Activated naive CD8-positive, alpha-beta T cell treated with anti-CD3 and anti-CD28 coated beads for 36 hours (primary cell): ENCODE measurements at places on chromosomes 12 and 14.

GRCh38 chr12:21073129-21073528, 57.9 kb upstream of the SLCO1B1 start:
- no peak overlapping the region for H3K4me3 ChIP-seq
- no peaks in the 10 kb centered on the region for H3K4me1 ChIP-seq
- no peak for DNase-seq
- no peaks in the 10 kb centered on the region for H3K27me3 ChIP-seq

DNA sequence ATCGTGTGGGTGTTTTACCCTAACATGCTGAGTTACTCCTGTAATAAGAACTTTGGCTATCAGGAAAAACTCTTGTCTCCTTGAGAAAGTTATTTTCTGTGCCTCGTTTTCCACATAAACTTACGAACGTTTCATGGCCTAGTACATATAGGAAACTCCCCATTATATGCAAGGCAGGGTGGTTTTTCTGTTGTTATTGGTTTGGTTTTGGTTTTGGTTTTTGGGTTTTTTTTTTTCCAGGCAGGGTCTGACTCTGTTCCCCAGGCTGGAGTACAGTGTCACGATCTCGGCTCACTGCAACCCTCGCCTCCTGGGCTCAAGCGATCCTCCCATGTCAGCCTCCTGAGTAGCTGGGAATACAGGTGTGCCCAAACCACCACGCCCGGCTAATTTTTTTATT, 5.5 kb downstream of the OR6C3 start:
- H3K27me3 ChIP-seq: peaks cover 27% of the 10 kb centered on the region
- no peaks in the 10 kb centered on the region for H3K36me3 ChIP-seq
- no peak overlapping the region for H3K4me3 ChIP-seq
- no peak overlapping the region for H3K27ac ChIP-seq

DNA sequence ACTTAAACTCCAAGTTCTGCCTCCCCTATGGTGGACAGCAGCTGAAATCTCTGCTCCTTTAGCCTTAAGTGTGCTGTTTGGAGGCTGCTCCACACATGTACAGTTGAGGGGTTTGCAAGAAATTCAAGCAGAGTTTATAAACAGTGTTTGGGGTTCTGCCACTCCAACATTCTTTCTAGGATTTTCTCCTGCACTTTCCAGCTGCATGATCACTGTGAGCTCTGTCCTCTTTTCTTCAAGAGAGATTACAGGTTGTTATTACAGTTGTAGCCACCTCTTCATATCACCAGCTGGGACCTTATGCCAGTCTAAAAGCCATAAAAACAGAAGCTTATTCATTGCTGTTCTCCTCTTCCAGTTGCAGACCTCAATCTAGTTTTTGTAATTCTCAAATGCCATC, 8.4 kb downstream of the ZBTB25 start:
- no peak overlapping the region for H3K4me3 ChIP-seq
- H3K36me3 ChIP-seq: peaks cover 44% of the 10 kb centered on the region
- no peak for DNase-seq
- no peak overlapping the region for H3K27ac ChIP-seq
- peaks cover 67% of the 10 kb centered on the region for H3K4me1 ChIP-seq
- no peaks in the 10 kb centered on the region for H3K27me3 ChIP-seq

DNA sequence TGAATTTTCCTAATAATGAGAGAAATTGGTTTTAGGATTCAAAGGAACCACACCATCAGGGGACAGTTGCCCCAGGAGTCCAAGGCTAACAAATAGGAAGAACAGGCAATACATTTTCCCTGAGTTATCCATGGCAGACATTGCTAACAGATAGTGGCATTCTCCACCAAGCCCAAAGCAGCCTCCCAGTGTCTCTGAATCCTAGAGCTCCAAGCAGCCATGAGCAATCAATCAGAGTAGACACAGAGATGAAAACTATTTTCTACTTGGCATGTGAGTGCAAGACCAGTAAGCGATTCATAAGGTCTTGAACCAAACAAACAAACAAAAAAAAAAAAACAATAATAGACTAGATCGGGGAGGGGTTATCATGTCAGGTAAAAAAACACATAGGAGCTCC, 515.7 kb downstream of the MED13L start:
- H3K4me1 ChIP-seq: no peaks in the 10 kb centered on the region
- H3K27ac ChIP-seq: no peak overlapping the region
- no peak for DNase-seq
- H3K27me3 ChIP-seq: peaks cover 18% of the 10 kb centered on the region
- H3K4me3 ChIP-seq: no peak overlapping the region

- H3K27me3 ChIP-seq: no peaks in the 10 kb centered on the region
- no peak for DNase-seq
- no peak overlapping the region for H3K4me3 ChIP-seq
- H3K36me3 ChIP-seq: no peaks in the 10 kb centered on the region
- peaks cover 8% of the 10 kb centered on the region for H3K4me1 ChIP-seq
- H3K27ac ChIP-seq: no peak overlapping the region
Observed at GRCh38 chr14:59320763-59321625, 132.5 kb downstream of the DAAM1 start.

- DNase-seq: peak; percentile 40
- peaks cover 18% of the 10 kb centered on the region for H3K4me1 ChIP-seq
- no peaks in the 10 kb centered on the region for H3K27me3 ChIP-seq
- H3K27ac ChIP-seq: peak overlapping the region; percentile 85
- H3K36me3 ChIP-seq: peaks cover 6% of the 10 kb centered on the region
- peak overlapping the region; percentile 92 for H3K4me3 ChIP-seq
Observed at GRCh38 chr12:123270214-123271000, 1.2 kb downstream of the CDK2AP1 start.

- no peak for DNase-seq
- H3K4me3 ChIP-seq: peak overlapping the region; percentile 90
- H3K27ac ChIP-seq: no peak overlapping the region
- H3K4me1 ChIP-seq: peaks cover 26% of the 10 kb centered on the region
- peaks cover 15% of the 10 kb centered on the region for H3K27me3 ChIP-seq
Observed at GRCh38 chr12:70367258-70368141, 1.4 kb downstream of the KCNMB4 start.

- no peak for DNase-seq
- no peaks in the 10 kb centered on the region for H3K27me3 ChIP-seq
- H3K27ac ChIP-seq: no peak overlapping the region
Observed at GRCh38 chr12:92357584-92358261, 212.1 kb upstream of the BTG1 start.

DNA sequence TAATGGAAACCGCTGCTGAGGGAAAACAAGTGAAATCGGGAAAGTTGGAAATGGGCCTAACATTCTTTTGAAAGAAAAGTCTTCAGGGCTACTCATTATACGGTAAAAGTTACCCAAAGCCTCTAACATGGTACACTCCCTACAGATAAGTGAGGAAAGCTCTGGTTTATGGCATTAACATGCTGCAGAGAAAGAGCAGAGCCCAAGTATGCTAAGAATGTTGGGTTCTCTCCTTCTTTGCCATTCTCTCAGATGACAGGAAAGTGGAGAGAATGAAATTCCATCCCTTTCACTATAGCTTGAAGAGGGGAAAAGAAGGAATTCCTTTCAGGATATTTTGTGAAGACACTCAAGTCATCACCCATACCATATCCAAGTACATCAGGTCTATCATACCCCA, 348.0 kb downstream of the SEC23A start:
- no peaks in the 10 kb centered on the region for H3K36me3 ChIP-seq
- H3K27ac ChIP-seq: no peak overlapping the region
- no peaks in the 10 kb centered on the region for H3K4me1 ChIP-seq
- no peaks in the 10 kb centered on the region for H3K27me3 ChIP-seq

DNA sequence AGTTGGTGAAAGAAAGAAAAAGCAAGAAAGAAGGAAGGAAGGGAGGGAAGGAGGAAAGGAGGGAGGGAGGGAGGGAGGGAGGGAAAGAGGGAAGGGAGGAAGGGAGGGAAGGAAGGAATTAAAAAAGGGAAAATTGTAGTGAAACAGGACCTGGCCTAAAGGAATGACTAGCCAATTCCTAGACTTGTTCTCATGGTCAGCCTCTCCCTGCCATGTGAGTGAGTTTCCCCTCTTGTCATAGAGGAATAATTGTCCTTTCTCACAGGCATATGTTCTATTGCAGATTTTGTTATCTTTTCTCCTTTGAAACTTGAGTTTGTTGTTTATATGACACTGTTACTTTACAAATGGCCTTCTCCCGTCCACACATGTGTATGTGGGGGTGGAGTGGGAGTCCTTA, 81.9 kb downstream of the TMEM260 start:
- H3K27me3 ChIP-seq: no peaks in the 10 kb centered on the region
- H3K27ac ChIP-seq: no peak overlapping the region
- H3K4me1 ChIP-seq: no peaks in the 10 kb centered on the region
- no peak for DNase-seq
- H3K36me3 ChIP-seq: peaks cover 4% of the 10 kb centered on the region

DNA sequence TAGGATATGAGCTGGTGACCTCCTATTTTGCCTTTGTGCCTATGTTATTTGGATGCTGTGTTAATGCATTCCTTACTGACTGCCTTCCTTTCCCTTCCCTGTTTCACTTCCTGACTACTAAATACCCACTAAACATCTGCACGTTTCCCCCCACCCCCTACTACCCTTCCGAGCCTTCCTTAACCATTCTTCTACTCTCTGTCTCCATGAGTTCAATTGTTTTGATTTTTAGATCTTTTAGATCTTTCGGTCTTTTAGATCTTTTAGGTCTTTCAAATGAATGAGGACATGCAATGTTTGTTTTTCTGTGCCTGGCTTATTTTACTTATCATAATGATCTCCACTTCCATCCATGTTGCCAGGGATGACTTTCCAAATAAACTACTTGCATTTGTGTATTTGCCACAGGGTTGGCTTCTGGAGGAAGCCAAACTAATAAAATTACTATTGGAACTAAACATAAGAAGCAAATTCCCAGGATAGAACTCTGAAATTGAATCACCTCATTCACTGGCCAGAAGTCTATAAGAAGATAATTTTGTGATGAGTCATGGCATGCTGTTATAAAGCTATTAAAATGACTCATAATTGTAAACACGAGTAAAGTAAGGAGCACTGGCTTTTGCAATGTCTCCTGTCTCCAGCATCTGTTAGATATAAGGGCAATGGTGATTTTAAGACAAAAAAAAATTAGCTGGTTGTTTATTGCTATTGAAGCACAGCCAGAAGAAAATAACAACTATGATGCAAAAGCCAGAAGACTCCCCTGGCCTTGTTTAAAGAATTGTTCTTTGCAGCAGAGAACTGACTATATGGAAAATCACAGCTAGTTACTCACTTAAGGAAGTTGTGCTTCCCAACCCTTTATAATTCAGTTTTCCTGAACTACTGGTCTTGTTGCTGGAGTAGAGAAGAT, 586.3 kb downstream of the LRFN5 start:
- H3K4me1 ChIP-seq: no peaks in the 10 kb centered on the region
- no peaks in the 10 kb centered on the region for H3K36me3 ChIP-seq
- no peaks in the 10 kb centered on the region for H3K27me3 ChIP-seq
- DNase-seq: no peak
- H3K4me3 ChIP-seq: no peak overlapping the region

DNA sequence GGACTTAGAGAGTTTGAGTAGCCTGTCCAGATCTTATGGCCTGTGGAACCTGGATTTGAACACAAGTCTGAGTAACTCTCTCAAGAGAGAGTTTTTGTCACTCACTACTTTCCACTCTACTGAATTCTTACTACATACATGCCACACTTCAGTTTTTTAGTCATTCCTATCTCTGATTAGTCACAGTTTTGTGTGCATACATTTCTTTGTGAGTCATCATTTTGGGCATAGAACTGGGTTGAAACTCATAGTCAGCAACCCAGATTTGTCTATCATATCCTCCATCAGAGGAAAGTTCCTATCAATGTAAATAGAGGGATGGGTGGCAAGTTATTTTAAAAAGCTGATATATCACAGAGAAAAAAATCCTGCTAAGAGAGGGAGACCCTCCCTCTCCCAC, 42.9 kb downstream of the FLRT2 start:
- H3K4me1 ChIP-seq: no peaks in the 10 kb centered on the region
- no peak for DNase-seq
- H3K36me3 ChIP-seq: no peaks in the 10 kb centered on the region
- no peak overlapping the region for H3K4me3 ChIP-seq

GRCh38 chr14:56569174-56569573, 10.4 kb upstream of the TMEM260 start:
- H3K27me3 ChIP-seq: peaks cover 16% of the 10 kb centered on the region
- H3K4me3 ChIP-seq: no peak overlapping the region
- H3K36me3 ChIP-seq: no peaks in the 10 kb centered on the region

DNA sequence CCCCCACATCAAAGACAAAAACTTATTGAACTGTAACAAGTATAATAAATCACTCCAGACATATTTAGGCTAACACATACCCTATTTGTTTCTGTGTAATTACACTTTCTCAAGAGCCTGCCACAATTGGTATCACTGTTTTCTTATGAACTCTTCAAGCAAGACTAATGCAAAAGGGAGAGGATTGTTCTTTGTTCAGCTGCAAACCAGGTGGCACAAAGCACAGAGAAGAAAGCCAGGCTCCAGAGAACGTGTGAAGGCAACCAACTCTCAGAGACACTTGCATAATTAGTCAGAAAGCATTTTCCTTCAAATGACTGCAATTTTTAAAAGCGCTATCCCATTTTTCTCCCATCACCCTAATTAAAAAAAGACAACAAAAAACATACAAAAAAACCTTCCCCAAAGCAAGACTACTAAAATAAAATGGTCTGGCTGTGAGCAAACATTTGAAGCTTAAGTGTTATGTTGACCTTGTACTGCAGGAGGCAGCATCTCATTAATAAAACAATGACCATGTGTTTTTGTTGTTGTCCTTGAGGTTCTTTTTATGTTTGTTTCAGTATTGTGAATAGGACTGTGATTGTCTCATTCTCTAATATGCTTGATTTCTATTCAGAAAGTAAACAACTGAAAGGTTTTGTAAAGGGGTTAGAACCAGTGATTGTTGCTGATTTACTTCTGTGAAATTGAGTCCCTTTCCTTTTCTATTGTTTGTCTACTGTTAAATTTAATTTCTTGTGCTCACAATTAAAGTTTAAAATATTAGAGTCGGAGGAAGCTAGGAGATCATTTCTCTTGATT, 452.7 kb upstream of the PDE3A start:
- H3K4me3 ChIP-seq: no peak overlapping the region
- no peaks in the 10 kb centered on the region for H3K36me3 ChIP-seq
- H3K27ac ChIP-seq: no peak overlapping the region
- H3K27me3 ChIP-seq: peaks cover 3% of the 10 kb centered on the region
- DNase-seq: no peak

- no peaks in the 10 kb centered on the region for H3K27me3 ChIP-seq
- H3K4me3 ChIP-seq: no peak overlapping the region
- no peaks in the 10 kb centered on the region for H3K36me3 ChIP-seq
- H3K27ac ChIP-seq: no peak overlapping the region
Observed at GRCh38 chr12:54370171-54370730, 6.0 kb upstream of the GPR84 start.

GRCh38 chr12:5295151-5295550, 136.8 kb upstream of the NTF3 start:
- no peaks in the 10 kb centered on the region for H3K4me1 ChIP-seq
- H3K27me3 ChIP-seq: peaks cover 5% of the 10 kb centered on the region
- no peaks in the 10 kb centered on the region for H3K36me3 ChIP-seq
- DNase-seq: no peak
- no peak overlapping the region for H3K4me3 ChIP-seq

GRCh38 chr12:118102609-118103008, 1.2 kb downstream of the VSIG10 start:
- H3K27ac ChIP-seq: no peak overlapping the region
- H3K4me1 ChIP-seq: peaks cover 6% of the 10 kb centered on the region
- H3K27me3 ChIP-seq: peaks cover 27% of the 10 kb centered on the region
- H3K4me3 ChIP-seq: peak overlapping the region; percentile 82
- no peak for DNase-seq

GRCh38 chr12:52011602-52012214, 5.0 kb downstream of the TAMALIN start:
- H3K27ac ChIP-seq: no peak overlapping the region
- H3K4me1 ChIP-seq: peaks cover 12% of the 10 kb centered on the region
- H3K36me3 ChIP-seq: peaks cover 11% of the 10 kb centered on the region
- no peak overlapping the region for H3K4me3 ChIP-seq

GRCh38 chr14:38185671-38186070, 22.0 kb upstream of the SSTR1 start:
- no peaks in the 10 kb centered on the region for H3K27me3 ChIP-seq
- peaks cover 10% of the 10 kb centered on the region for H3K4me1 ChIP-seq
- no peak overlapping the region for H3K4me3 ChIP-seq
- no peak for DNase-seq
